ENCODE measurements at places on chromosomes 4 and X.

- DNase-seq: no peak
Measured at GRCh38 chr4:95563638-95564337, 15.0 kb upstream of the UNC5C start.

- no peak for DNase-seq
Measured at GRCh38 chr4:80913381-80913780, 117.1 kb upstream of the BMP3 start.

DNA sequence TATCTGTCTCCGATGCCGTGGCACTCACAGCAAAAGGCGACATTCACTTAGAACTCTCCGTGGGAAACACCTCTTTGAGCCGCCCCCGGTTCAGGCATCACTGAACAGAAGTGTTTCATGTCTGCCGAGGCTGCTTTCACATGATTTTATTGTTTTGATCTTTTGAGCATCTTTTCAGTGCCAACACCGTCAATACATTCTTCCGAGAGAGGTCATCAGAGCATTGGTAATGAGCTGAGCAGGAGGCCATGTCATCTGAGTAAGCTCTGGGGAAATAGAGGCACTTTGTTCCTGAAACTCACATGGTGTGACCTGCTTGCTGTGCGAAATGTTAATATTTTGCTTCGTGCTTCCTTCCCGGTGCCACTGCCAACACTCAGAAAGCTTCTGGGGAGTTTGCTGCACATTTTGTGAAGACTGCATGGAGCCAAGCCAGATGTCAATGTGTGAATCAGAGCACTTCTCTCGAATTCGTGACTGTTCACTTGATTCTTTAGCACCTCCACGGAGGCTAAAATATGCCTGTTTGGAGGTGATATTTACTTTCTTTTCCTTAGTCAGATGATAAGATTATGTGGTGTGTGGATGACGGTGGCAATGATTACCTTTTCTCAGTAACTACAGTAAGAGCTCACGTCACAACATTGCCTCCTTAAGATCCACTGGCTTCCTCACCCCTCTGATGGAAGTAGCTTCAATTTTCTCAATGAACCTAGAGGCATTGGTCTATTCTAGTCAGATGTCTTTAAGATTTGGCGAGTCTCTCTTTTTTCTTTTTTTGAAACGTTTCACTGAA, 222.3 kb upstream of the HS3ST1 start:
- DNase-seq: no peak

DNA sequence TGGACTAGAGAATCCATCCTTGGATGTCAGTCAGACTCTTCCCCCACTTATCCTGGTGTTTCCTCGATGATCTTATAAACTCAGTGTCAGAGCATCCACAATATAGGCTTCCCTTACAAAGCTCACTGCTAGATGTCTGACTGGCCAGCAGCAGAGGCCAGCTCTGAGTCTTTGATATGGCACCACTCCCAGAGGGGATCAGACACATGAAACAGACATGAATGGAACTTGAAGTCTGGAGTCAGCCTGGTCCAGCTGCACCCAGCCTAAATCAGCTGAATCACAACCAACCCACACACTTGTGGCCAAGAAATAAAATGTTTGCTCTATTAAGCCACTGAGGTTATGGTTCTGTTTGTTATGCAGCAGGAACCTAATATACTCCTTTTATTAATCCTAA, 129.6 kb upstream of the MED14 start:
- DNase-seq: no peak

DNA sequence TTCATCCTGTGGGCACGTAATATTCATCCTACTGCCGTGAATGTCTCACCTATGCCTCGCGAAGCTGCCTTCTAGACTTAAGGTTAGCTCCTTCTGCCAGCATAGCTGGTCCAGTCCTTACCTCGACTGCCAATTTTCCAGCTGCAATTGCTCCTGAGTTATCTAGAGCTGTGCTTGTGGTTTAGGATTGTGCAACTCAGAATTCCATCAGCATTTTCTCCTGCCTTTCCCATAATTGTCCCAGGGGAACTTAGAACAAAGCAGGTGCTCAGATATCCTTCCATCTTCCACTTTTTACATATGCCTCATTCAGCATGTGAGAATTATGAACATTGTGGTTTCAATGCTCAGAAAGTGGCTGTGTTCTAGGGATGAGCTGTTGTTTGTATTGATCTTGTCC, 131.4 kb upstream of the ADGRL3 start:
- no peak for DNase-seq

DNA sequence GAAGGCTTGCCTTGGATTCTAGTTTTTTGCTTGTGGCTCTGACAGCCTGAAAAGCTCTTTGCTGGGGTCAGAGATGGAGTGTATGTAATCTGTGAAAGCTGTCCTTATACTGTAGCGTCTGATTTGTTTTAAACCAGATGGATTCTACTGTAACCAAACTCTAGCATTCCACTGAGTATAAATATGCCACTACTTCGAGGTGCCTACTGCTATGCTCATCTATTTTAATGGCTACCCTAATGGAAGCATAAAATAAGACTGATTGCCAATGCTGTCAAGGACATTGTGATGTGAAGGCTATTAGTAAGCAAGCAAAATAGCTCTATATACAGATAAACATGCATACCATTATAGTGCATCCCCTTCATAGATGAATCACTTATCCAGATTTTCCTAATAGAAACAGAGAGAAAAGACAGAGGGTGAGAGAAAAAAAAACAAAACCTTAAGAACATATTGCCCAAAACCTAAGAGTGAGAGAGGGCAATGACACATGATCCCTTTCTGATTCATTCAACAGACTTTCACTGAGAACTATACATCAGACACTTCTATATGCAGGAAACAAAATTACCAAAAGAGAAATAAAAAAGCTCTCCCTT, 1025.8 kb upstream of the LCORL start:
- DNase-seq: no peak

DNA sequence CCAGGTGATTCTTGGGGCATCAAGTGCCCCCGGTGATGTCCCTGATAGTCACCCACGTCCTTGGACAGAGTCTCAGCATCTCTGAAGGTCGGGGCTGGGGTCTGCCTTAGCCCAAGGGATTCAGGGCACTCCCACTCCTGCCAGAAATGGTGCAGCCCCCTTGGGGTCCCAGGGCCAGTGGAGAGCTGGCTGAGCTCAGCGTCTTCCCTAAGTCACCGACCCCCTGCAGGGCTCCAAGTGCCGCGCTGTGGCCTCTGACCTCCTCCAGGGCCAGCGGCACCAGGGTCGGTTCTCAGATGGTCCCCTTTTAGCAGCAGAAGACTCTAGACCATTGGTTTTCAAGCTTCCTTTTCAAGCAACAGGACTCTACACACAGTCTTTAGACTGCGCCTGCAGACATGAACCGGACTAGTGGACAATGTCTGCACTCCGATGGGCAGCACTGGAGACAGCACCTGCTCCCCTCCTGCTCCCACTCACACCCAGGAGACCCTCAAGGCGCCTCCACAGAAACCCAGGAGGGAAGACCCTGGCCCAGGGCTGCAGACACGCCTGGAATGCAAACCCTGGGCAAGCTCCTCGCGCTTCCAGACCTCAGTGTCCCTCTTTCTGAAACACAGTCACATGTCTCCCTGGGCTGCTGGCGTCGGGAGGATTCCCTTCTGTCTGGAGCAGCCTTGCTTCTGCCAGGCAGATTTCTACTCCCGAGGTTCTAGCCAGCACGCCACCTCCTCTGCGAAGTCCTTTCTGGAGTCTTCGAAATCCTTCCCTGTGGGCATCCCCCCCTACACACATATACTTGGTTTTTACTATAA, 53.9 kb downstream of the ABLIM2 start:
- no peak for DNase-seq

DNA sequence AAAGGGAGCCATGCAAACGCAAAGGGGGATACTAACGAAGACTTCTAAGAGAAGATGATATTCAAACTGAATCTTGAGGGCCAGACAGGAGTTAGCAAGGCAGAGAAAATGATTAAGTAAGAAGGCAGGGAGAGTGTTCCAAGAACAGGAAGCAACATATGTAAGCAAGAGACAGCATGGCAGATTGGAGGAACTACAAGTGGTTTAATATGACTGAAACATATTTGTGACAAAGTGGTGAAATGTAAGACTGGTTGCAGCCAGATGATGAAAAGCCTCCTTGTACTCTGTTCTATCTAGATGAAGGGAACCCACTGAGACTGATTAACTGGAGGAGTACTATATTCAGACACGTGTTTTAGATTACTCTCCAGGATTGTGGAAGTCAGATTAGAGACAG, 116.6 kb upstream of the DIAPH2 start:
- DNase-seq: peak; percentile 16

Data from KBM-7 (cell line).